Upper lobe of right lung (tissue), 1 donor: ENCODE measurements at places on chromosomes 16 and 17. TPM values are rescaled to one million over a fixed set of nuclear protein-coding genes. Genes with fewer than 3 reads are reported as not detected.

Gene STH
- not detected for total RNA-seq

GRCh38 chr16:30668393-30668792 is 10.2 kb downstream of the FBRS start:
- no peak for DNase-seq
- peaks cover 66% of the 10 kb centered on the region for H3K36me3 ChIP-seq
- H3K27me3 ChIP-seq: no peaks in the 10 kb centered on the region
- H3K4me1 ChIP-seq: no peaks in the 10 kb centered on the region
- H3K4me3 ChIP-seq: no peak overlapping the region

DNA sequence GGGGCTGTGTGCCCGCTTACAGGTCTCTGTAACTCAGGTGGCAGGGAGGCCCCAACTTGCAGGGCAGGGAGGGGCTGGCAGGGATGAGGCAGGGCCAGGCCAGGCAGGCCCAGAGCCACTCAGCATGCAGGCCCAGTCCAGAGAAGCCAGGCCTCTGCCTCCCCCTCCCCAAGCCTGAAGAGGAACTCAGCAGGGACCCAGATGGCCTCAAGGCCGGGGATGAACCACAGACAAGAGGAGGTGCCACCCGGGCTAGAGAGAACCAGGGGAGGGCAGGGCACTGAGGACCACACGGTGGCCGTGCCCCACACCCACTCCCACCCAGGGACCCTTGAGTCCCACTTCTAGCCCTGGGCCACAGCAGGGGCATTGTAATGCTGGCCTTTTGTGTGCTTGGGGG is 29.8 kb upstream of the EIF1 start:
- DNase-seq: no peak
- H3K4me3 ChIP-seq: no peak overlapping the region
- peaks cover 5% of the 10 kb centered on the region for H3K4me1 ChIP-seq

- no peak for DNase-seq
- H3K27ac ChIP-seq: no peak overlapping the region
- peaks cover 100% of the 10 kb centered on the region for H3K27me3 ChIP-seq
- H3K4me1 ChIP-seq: peaks cover 10% of the 10 kb centered on the region
Observed at GRCh38 chr17:39599665-39600231, 8.0 kb downstream of the NEUROD2 start.

DNA sequence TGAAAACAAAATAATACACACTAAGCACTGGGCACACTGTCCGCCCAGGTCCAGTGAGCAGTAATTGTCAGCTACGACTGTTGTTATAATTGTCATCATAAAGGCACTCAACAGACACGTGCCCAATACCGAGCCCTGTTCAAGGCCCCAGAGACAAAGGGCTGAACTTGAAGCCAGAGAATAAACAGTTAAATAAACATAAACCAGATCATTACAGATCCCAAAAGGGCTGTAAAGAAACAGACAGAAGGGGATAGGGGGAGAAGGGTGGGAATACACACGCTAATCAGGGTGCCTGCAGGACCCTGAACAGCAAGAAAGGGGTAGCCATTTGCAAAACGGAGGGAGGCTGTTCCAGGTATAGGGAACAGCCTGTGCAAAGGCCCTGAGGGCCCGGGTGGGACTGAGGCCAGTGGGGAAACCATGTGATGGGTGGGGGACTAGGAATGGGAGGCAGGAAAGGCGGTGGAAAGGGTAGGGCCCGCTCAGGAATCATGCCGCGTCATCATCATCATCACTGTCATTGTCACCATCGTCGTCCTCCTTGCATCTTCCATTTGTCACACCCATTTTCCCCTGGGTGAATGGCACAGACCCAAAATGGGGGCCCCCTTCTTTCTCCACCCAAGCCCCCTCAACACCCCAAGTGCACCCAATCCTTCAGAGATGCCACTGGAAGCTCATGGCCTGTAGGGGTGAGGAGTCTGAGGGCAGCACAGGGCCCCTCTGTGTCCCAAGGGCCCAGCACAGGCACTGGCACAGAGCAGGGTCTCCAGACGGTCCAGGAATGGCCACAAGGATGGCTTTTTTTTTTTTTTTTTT is 6.3 kb downstream of the CARHSP1 start:
- peaks cover 18% of the 10 kb centered on the region for H3K36me3 ChIP-seq
- H3K27ac ChIP-seq: peak overlapping the region; percentile 36
- no peak overlapping the region for H3K4me3 ChIP-seq
